ENCODE measurements at places on chromosomes 2 and 18. TPM values are rescaled to one million over a fixed set of nuclear protein-coding genes. Genes with fewer than 3 reads are reported as not detected.

The SERPINB13 gene
- total RNA-seq = not detected

The CCDC68 gene
- 4.8 TPM for total RNA-seq

The B4GALT6 gene
- 4.1 TPM for total RNA-seq

The RIT2 gene
- total RNA-seq = not detected

The CPO gene
- 0.05 TPM for total RNA-seq

The BABAM2 gene
- total RNA-seq = 46.8 TPM

The C1GALT1C1L gene
- 2.6 TPM for total RNA-seq

The UCN gene
- total RNA-seq = 1.2 TPM

The HOXD12 gene
- total RNA-seq = not detected

The UGT1A10 gene
- total RNA-seq = 0.11 TPM

The TMEM17 gene
- 4.3 TPM for total RNA-seq

The CYP27A1 gene
- 0.13 TPM for total RNA-seq

The TXNL1 gene
- 59.5 TPM for total RNA-seq

All from A549 treated with AZD2906 at 1 μM for 4 hours (cell line).